ENCODE measurements at places on chromosomes 4 and X.

DNA sequence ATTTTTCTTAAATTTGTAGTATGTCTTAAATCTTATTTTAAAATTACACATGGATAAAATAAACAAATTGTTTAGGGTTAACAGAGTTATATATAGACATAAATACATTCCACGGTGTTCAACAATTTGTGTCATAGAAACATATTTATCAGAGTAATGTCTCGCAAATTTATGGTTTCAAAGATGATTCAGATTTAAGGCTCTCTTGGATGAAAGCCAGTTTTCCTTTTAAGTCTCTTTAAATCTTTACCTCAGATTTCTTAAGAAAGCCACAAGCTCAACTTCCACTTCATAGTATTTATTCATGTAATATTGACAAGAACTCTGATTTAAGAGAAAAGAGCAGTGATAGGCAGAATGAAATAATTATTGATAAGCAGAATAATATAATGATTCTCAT lies 1254.8 kb upstream of the ADGRL3 start:
- no peak for DNase-seq

GRCh38 chr4:53782458-53782845 lies 191.2 kb upstream of the LNX1 start:
- DNase-seq, result no peak

DNA sequence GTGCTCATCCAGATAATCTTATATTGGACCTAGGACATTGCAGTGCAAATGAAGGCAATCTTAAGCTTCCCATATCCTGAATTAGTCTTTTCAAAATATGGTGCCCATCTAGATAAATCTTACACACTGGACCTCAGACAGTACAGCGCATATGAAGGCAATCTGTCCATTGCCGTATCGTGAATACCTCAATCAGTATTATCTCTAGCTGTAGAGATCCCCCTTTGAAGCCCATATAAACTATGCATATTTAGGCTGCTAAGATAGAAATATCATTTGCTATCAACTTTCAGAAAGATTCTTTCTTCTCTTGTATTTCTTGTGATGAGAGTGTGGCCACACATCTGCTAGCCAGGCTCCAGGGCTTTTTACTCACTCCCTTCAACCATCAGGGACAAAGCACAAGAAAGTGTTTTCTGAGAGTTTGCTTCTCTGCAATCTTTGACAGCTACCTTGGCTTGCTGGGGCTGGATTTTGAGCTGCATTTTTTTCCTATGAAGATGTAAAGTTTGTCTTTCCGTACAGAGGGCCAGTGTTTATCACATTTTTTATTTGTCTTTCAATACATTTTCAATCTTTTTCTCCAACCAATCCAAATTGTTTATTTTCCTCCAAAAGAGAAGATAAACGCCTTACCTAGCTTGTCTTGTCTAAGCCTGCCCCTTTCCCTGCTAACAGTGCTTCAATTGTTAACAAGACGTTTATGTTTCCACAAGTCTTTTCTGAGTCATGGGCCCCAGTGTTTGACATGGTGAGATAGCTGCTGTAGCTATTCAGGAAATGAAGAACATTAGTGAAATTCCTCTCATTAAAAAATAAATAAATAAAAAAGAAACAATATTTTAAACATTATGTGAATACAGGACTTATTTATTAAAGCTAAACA lies 57.6 kb upstream of the FAT1 start:
- no peak for DNase-seq

- DNase-seq, result no peak
Observed at GRCh38 chr4:173878701-173879100, 348.7 kb upstream of the HAND2 start.

DNA sequence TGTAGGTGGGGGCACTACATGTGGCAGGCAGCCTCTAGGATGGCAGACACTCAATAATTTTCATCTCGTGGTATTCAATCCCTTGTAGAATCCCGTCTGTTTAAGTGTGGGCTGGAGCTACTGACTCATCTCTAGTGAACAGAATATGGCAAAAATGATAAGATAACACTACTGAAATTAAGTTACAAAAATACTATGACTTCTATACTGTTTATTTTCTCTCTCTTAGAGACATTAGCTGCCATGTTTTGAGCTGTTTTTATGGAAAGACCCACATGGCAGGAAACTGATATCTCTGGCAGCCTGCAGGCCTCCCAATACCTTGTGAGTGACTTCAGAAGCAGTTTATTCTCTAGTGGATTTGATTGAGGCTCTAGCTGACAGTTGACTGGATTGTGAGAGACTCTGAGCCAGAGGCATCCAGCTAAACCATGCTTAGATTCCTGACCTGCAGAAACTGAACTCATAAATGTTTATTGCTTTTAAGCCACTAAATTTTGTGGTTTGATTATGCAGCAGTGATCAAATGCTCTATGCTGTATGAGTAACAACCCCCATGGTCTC lies 298.8 kb upstream of the CTSO start:
- no peak for DNase-seq

DNA sequence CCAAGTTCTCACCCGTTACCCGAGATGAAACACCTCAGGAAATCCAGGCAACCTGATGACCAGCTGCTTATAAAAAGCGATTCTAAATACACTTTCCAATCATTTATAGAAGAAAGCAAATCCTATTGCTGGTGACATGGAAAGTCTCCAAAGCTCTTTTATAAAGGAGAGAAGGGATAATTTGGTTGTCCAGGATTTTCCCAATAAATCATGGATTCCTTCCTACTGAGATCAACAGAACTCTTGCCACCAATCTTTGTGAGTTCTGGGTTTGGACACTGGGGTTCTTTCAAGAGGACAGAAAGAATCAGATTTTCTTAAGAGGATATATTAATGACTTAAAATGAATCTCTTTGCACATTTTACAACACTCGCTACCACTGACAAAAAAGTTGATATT lies 24.7 kb upstream of the SOD3 start:
- DNase-seq, result no peak

GRCh38 chr4:76339364-76339763 lies 32.8 kb downstream of the STBD1 start:
- no peak for DNase-seq

- no peak for DNase-seq
Observed at GRCh38 chr4:170256807-170257206, 167.1 kb upstream of the AADAT start.

GRCh38 chr4:146522869-146523205 lies 1.1 kb upstream of the SLC10A7 start:
- DNase-seq, result no peak

DNA sequence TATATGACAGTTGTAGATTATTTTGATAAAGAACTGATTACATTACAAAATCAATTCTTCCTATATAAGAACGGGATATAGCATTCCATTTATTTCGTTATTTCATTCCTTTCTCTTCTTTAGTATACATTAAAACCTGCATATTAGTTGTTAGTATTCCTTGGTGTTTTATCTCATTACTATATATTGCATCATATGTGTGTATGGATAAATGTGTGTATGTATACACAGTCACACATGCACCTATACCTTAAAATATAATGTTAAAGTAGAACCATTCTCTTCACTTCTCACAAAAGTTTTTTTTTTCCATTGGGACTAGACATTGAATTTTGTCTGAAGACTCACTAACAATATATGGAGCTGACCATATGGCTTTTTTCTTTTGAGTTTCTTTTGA lies 5.3 kb upstream of the PALLD start:
- DNase-seq, result no peak

DNA sequence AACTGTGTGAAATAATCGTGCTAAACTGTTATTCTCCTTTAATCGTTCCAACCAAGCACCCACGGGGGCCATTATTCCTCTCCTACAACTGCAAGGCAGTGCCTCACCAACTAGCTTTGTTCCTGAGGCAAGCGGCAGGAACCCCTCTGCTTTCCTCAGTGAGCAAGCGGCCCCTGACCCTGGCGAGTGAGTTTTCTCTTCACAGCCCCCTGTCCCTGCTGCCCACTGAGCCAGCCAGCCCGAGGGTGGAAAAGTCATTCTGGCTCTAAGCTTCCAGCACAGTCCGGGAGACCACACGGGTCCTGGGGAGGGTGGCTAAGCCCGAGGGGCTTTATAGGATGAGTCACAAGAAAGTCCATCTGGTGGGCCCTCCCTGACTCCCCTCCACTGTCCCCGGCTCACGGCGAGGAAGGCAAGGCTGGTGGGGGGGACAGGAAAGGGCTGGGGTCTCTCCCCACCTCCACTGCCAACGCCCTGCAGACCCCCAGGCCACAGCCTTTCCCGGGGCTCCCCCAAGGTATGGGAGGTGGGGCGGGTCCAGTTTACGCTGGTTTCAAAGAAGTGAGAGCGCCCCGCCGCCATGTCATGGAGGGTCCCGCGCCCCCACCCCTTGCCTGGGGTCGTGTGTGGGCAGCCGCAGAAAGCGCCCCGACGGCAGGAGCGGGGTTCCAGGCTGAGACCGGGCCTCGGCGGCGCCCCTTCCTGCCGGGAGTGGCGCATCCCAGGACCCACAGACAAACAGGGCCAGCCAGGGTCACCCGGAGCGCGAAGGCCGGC lies 45.0 kb downstream of the CPLX1 start:
- DNase-seq, result no peak

GRCh38 chrX:35919536-35920309 lies at the start of gene CFAP47:
TSS of gene CFAP47 (plus strand) at chrX:35919734. CDS start at chrX:35919800, 66 bp downstream.
- DNase-seq, result no peak

DNA sequence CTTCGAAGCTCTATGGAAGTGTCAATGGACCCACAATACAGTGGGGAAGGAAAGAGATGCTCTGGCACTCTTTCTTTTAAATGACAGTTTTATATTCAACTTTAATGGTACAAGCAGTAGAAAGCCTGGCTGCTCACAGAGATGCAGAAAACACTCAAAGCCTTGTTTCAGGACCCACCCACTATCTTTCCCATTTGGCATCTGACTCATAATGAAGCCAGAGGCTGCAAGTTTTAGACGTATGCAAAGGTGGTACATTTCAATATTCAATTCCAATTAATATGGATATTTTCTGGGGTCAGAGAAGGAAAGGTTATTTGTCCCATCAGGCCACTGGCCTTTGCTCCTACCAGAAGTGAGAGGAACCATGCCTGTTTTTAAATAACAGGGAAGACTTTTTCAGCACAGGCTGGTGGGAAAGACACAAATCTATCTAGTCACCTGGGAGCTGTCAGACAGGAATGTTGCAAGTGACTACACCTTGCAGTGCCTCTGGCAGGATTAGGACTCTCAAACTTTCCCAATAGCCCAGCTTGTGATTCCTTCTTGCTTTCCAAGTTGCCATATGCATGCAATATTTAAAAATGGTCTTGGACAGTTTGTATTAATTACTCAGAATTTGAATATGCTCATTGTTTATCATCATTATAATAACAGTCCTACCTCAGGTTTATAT lies 70.0 kb upstream of the RAB40AL start:
- DNase-seq, result no peak

DNA sequence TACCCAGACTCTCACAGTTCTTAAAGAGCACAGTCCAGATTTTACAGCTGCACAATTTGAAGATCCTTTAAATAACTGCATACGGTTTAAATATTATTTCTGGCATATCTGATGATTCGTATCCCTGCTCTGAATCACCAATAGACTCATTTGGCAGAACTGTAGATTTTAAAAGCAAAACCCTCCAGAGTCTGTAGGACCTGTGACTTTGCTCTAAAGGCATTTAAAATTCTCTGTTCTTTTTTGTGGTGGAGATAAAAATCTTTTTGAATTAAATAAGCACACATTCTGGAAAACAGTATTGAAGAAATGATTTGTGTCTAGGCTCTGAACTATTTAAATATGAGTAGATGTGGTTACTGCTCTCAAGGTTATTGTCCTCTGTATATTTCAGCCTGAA lies 246.2 kb upstream of the PITX2 start:
- no peak for DNase-seq

GRCh38 chrX:39850630-39851152 lies 247.1 kb downstream of the BCOR start:
- no peak for DNase-seq

GRCh38 chrX:10102046-10102704 lies 54.6 kb upstream of the CLCN4 start:
- no peak for DNase-seq

GRCh38 chr4:57119054-57119651 lies 9.0 kb upstream of the IGFBP7 start:
- DNase-seq, result no peak

DNA sequence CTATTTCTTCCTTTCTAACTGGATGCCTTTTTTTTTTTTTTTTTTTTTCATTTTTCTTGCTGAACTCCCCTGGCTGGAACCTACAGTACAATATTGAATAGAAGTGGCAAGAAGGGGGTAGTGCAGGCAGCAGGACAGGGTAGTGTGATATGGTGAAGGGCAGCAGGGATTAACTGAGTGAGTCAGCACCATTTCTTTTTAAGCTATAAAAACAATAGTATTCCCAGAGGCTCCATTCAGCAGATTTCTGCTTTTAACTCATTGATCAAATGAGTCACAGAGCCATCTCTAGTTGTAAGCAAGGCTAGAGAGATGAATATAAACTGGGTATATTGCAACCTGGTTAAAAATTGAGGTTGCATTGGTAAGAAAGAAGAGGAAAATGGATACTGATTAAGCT lies 53.6 kb upstream of the SETD7 start:
- DNase-seq, result no peak

GRCh38 chr4:42404001-42404400 lies 6.7 kb downstream of the SHISA3 start:
- DNase-seq, result no peak

GRCh38 chr4:53935780-53936179 lies 128.6 kb downstream of the CHIC2 start:
- DNase-seq, result no peak
